ENCODE measurements at places on chromosomes 6 and 20. TPM values are rescaled to one million over a fixed set of nuclear protein-coding genes. Genes with fewer than 3 reads are reported as not detected.
A peak's percentile ranks its signal among the peaks of the same experiment; 100 is the strongest.

DNA sequence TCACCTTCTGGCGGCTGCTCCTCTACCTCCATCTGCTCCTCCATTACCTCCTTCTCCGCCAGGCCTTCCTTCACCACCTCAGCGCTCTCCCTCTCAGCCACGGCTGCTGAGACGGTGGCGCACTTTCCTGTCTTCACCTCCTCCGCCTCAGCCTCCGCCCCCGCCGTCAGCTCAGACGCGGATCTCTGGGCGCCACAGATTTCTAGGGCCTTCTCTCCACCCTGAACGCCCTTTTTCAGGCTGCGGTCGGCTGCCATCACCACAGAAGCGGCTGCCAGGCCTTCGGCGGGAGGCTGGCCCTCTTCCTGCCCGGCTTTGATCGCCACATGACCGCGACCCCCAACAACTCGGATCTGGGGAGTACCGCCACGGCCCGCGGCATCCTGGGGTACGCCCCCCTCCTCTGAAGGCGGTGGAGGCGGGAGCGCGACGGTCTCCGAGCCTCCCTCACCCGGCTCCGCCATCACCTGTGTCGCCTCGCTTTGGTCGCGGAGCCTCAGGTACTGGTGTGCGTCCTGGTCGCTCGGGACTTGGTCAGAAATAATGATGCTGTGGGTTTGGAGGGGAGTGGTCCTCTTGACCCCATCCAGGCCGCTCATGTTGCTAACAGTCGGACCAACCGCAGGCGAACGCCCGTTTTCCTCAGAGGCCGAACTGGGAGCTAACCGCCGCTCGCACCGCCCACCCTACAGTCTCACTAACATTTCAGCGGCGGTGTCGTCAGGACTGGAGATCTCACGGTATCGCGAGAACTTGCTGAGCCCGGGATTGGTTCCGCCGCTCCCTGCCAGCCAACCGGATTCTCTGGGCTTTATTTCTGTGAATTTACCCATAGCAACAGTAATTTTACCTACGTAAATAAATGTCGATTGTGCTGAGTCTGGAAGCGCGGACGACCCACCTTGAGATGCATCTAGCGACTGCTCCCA lies at the start of gene TSPYL1:
Gene TSPYL1, minus strand, starts transcription at position 699 of the 929 bp plus-strand sequence. Its CDS starts 100 bp downstream, at position 599.
- H3K4me1 ChIP-seq: peaks cover 40% of the 10 kb centered on the region
- H3K36me3 ChIP-seq: no peaks in the 10 kb centered on the region
- peak within 1 kb of the TSS; percentile 77 for H3K4me3 ChIP-seq

DNA sequence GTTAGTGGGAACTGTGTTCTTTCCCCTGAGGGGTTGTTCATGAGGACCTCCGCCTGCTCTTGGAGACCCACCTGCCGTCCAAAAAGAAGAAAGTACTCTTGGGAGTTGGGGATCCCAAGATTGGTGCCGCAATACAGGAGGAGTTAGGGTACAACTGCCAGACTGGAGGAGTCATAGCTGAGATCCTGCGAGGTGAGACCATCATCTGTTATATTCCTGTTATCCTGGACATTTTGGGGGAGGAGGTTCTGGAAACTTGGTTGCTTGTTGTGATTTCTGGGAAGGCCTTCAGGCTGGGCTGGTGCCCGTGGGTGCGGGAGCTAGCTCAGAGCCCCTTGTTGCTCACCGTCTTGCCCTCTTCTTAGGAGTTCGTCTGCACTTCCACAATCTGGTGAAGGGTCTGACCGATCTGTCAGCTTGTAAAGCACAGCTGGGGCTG lies 2.0 kb downstream of the NOP56 start:
- H3K27me3 ChIP-seq: no peaks in the 10 kb centered on the region
- DNase-seq: no peak
- peaks cover 56% of the 10 kb centered on the region for H3K36me3 ChIP-seq

DNA sequence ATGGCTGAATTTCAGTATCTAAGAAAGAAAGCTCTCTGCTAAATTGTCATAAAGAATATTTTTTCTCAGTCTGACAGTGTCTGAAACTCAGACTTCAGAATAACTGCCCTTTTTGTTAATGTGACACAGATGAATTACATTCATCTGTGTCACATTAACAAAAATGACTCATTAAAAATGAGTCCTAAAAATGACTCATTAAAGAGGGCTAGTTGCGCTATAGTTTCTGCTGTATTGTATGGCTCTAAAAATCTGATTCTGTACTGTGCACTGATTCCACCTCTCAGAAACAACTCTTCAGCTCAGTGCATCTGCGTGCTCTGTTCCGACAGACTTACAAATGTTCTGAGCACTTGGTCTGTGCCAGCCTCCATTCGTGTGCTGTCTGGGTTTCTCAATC lies 15.0 kb downstream of the RNF114 start:
- no peaks in the 10 kb centered on the region for H3K4me1 ChIP-seq
- H3K27me3 ChIP-seq: no peaks in the 10 kb centered on the region
- DNase-seq: no peak
- no peak overlapping the region for H3K27ac ChIP-seq
- H3K36me3 ChIP-seq: peaks cover 67% of the 10 kb centered on the region
- H3K4me3 ChIP-seq: no peak overlapping the region

GRCh38 chr20:15992564-15992963 lies 580.7 kb downstream of the KIF16B start:
- H3K27me3 ChIP-seq: no peaks in the 10 kb centered on the region
- H3K36me3 ChIP-seq: no peaks in the 10 kb centered on the region
- DNase-seq: no peak
- H3K27ac ChIP-seq: no peak overlapping the region
- no peak overlapping the region for H3K4me3 ChIP-seq

- DNase-seq: no peak
- H3K27me3 ChIP-seq: no peaks in the 10 kb centered on the region
- no peak overlapping the region for H3K4me3 ChIP-seq
- H3K27ac ChIP-seq: no peak overlapping the region
- no peaks in the 10 kb centered on the region for H3K4me1 ChIP-seq
- no peaks in the 10 kb centered on the region for H3K36me3 ChIP-seq
Observed at GRCh38 chr6:136411025-136411325, 121.3 kb upstream of the BCLAF1 start.

GRCh38 chr20:22368235-22368634 lies 216.1 kb downstream of the FOXA2 start:
- peaks cover 17% of the 10 kb centered on the region for H3K4me1 ChIP-seq
- DNase-seq: no peak
- H3K4me3 ChIP-seq: no peak overlapping the region
- H3K36me3 ChIP-seq: no peaks in the 10 kb centered on the region
- H3K27me3 ChIP-seq: no peaks in the 10 kb centered on the region
- no peak overlapping the region for H3K27ac ChIP-seq

DNA sequence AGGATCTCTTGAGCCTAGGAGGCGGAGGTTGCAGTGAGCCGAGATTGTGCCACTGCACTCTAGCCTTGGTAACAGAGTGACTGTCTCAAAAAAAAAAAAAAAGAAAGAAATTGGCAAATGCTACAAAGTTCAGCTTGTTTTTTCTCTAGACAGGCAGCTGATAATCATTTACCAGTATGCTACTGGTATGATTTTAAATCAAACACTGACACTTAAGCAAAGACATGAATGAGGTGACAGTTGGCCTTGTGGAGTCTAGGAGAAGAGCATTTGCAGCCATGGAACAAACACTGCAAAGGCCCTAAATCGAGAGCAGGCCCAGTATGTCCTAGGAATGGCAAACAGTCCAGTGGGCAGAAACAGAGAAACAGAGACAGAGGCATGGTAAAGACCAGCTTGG lies 99.7 kb upstream of the CEP85L start:
- H3K36me3 ChIP-seq: no peaks in the 10 kb centered on the region
- H3K27me3 ChIP-seq: no peaks in the 10 kb centered on the region
- DNase-seq: no peak
- no peaks in the 10 kb centered on the region for H3K4me1 ChIP-seq

- no peak overlapping the region for H3K27ac ChIP-seq
- no peak overlapping the region for H3K4me3 ChIP-seq
- H3K36me3 ChIP-seq: no peaks in the 10 kb centered on the region
Observed at GRCh38 chr6:167762259-167762962, 64.3 kb upstream of the AFDN start.

GRCh38 chr20:36579996-36580545 lies 6.7 kb downstream of the TGIF2 start:
- H3K27ac ChIP-seq: no peak overlapping the region
- H3K36me3 ChIP-seq: peaks cover 16% of the 10 kb centered on the region
- H3K27me3 ChIP-seq: no peaks in the 10 kb centered on the region
- H3K4me3 ChIP-seq: no peak overlapping the region
- H3K4me1 ChIP-seq: peaks cover 16% of the 10 kb centered on the region

The CRISP2 gene
- total RNA-seq: 0.39 TPM

DNA sequence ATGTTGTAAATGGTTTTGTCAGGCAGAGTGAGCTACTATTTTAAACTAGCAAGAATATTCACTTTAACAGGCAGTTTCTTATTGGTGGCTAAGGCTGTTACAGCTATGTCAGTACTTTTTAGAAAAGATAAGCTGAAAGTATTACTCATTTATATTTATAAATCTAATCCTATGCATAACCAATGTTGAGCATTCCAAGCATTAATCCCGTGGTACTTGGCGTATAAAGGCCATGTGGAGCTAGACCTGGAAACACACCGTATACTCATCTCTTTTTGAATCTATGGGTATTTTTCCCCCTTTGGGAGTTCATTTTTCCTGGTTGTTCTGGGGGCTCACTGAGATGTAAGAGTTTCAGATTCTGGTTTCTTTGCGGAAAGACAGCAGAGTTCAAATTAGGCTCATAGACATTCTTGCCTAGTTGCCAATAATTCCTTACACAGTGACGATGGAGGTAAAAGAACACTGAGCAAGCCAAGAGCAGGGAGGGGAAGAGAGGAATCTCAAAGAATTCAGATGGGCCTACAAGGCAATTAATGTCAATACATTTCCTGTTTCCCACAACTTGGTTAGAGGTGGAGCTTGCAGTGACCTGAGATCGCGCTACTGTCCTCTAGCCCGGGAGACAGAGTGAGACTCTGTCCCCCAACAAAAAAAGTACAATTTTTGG lies 211.5 kb downstream of the SOX4 start:
- H3K4me1 ChIP-seq: peaks cover 19% of the 10 kb centered on the region
- H3K27me3 ChIP-seq: no peaks in the 10 kb centered on the region
- no peak overlapping the region for H3K27ac ChIP-seq
- H3K4me3 ChIP-seq: no peak overlapping the region
- no peak for DNase-seq

DNA sequence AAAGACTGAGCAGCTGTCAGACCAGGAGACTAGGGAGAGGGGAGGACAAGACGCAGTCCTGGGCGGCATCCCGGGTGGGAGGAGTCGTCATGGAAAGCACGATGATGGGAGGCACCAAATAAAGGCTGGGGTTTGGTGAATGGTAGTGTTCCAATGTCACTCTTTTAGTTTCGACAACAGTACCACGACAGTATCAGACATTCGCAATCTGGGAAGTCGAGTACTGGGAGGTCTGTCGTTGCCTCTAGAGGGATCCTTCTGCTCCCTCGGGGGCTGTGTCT lies 32.1 kb downstream of the PSMG4 start:
- H3K4me3 ChIP-seq: no peak overlapping the region
- H3K27me3 ChIP-seq: no peaks in the 10 kb centered on the region
- DNase-seq: no peak
- no peaks in the 10 kb centered on the region for H3K36me3 ChIP-seq

GRCh38 chr6:75818098-75818855 lies 69.2 kb downstream of the MYO6 start:
- DNase-seq: no peak
- no peaks in the 10 kb centered on the region for H3K36me3 ChIP-seq
- H3K27ac ChIP-seq: no peak overlapping the region
- peaks cover 8% of the 10 kb centered on the region for H3K4me1 ChIP-seq
- H3K4me3 ChIP-seq: no peak overlapping the region

- H3K4me3 ChIP-seq: no peak overlapping the region
- no peaks in the 10 kb centered on the region for H3K27me3 ChIP-seq
- DNase-seq: no peak
- H3K36me3 ChIP-seq: no peaks in the 10 kb centered on the region
- H3K27ac ChIP-seq: no peak overlapping the region
- no peaks in the 10 kb centered on the region for H3K4me1 ChIP-seq
Observed at GRCh38 chr6:135283926-135284325, 102.8 kb downstream of the MYB start.

- no peak overlapping the region for H3K27ac ChIP-seq
- no peak for DNase-seq
- no peaks in the 10 kb centered on the region for H3K4me1 ChIP-seq
- H3K36me3 ChIP-seq: no peaks in the 10 kb centered on the region
Observed at GRCh38 chr6:168666170-168666569, 225.2 kb downstream of the SMOC2 start.

DNA sequence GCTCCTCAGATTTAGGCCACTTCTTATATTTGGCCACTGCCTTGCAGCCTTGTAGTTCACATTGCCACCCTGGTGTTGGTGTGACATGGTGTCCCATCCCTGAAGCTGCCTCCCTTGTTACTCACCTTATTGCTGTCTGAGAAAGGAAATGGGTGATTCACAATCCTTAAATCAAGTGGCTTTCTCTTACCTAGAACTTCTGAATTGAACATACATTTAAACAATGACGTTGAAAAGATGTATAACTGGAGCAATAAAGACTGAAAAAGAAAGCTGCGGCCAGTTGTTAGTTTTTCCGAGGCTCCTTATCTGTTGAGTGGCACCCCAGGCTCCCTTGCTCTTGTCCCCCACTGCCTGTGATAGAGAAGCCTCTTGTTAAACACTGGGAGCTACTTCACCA lies 28.8 kb upstream of the GNRH2 start:
- no peaks in the 10 kb centered on the region for H3K36me3 ChIP-seq
- no peak overlapping the region for H3K4me3 ChIP-seq
- no peak for DNase-seq
- no peak overlapping the region for H3K27ac ChIP-seq

The THBD gene
- 78.5 TPM for total RNA-seq

The TMEM14B gene
- 196 TPM for total RNA-seq

The RBPJL gene
- total RNA-seq: not detected

GRCh38 chr6:143952947-143953701 lies 54.9 kb downstream of the PLAGL1 start:
- H3K4me1 ChIP-seq: peaks cover 8% of the 10 kb centered on the region
- no peak for DNase-seq
- H3K36me3 ChIP-seq: no peaks in the 10 kb centered on the region
- H3K4me3 ChIP-seq: no peak overlapping the region
- no peak overlapping the region for H3K27ac ChIP-seq

DNA sequence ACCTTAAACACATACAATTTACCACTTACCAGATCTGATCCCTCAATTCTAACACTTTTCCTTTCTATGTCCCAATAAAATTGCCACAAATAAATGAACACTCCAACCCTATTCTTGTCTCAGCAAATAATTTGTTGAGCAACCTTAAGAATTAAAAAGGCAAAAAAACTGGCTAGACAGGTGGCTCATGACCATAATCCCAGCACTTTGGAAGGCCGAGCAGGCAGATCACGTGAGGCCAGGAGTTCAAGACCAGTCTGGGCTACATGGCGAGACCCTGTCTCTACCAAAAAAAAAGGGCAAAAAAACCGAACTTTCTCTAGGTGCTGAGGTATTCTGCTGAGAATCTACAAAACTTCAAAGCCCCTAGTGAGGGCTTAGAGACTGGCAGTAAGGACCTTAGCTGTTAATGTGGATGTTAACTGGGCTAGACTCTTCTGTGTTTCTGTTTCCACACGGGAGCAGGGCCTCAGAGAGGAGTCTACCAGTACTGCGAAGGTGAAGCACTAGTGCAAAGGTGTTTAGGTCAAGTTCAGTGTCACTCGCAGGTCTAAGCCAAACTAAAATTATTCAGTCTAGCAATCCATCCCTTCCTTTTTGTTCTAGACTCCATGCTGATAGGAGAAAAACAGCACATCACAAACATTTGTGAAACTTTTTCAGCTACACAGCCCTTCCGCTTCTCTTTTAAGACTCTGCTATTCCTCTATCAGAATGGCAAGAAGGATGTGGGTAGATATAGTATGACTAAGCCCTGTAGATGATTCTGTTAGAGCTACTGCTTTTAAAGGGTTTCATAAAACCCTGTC lies 2.6 kb downstream of the FASTKD5 start:
- DNase-seq: no peak
- no peaks in the 10 kb centered on the region for H3K27me3 ChIP-seq
- H3K4me3 ChIP-seq: no peak overlapping the region
- H3K27ac ChIP-seq: no peak overlapping the region
- H3K4me1 ChIP-seq: peaks cover 26% of the 10 kb centered on the region
